ENCODE measurements at places on chromosomes 5 and 9.

- DNase-seq: no peak
These were observed 58.0 kb downstream of the GPR21 start for GRCh38 chr9:123091459-123091858.

DNA sequence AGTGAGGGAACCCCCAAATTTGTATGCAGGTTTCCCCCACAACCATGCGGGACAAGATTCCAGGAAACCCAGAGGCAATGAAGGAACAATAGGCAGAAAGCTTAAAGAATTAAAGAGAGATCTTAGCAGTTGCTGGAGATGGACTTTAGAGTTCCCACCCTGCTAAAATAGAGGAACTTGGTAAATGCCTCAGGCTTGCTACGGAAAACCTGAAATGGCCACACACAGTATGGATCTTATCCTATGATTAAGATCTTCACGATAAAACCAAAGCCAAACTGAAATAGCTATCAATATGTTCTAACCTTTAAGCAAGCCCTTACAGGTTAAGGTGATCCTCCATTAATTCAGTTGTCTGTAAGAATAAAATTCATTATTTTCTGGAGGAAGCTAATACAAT is 148.3 kb downstream of the RANBP17 start:
- no peak for DNase-seq

- DNase-seq: no peak
These were observed 876.4 kb downstream of the NR2F1-AS1 start for GRCh38 chr5:92704590-92704989.

GRCh38 chr5:67679184-67679841 is 482.7 kb upstream of the CD180 start:
- peak; percentile 49 for DNase-seq

DNA sequence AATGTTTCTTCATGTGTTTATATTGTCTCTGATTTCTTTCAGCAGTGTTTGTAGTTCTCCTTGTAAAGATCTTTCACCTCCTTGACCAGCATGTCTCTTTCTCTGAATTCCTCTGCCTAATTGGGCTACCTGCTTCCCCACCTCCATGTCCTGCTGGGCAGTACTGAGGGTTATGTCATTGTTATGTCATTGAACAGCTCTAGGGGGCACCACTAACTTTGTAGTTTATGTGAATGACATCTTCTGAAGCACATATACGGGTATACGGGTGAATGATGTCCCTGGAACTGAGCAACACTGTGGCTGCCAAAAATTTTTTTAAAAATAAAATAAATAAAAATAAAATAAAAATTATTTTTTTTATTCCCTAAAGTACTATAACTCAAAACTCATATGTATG is 16.9 kb upstream of the SNCAIP start:
- no peak for DNase-seq

DNA sequence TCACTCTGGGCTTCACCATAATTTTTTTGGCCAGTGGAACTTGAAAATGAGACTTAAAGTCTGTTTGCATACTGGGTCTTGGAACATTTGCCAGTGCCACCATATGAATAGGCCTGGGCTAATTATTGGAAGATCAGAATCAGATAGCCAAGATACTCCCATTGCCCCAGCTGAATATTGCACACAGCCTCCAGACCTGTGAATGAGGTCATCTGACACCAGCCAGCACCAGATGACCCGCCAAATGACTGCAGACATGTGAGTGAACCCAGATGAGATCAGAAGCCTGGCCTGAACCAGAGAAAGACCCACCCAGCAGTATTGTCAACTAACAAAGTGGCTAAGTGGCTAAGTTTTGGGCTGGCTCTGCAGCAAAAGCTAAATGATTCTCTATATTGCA is 220.5 kb upstream of the MPDZ start:
- DNase-seq: no peak

DNA sequence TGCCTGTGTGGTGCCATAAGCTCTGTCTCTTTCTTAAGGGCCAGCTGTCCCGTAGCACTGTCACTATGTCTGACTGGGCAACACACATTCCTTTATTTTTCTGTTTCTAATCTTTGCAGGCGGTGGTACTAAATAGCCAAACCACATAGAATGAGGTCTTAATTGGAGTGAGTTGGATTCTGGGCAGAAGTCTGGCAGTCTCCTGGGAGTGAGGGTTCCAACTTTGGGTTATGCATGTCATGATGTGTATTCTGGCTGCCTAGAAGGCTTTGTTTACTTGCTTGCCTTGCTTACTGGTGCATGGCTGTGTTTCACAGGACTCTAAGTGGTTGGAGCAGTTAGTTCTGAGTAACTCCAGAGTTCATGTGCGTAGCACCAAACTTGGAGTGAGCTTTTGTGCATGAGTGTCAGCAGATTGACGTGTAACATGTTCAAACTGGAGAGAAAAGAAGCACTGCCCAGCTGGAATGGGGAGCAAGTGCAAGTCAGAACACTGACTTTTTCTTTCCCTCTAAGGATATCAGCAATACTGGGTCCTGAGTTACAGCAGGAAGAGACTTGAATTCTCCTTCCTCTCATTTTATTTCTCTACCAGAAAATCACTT is 185.8 kb downstream of the PCSK1 start:
- DNase-seq: no peak

DNA sequence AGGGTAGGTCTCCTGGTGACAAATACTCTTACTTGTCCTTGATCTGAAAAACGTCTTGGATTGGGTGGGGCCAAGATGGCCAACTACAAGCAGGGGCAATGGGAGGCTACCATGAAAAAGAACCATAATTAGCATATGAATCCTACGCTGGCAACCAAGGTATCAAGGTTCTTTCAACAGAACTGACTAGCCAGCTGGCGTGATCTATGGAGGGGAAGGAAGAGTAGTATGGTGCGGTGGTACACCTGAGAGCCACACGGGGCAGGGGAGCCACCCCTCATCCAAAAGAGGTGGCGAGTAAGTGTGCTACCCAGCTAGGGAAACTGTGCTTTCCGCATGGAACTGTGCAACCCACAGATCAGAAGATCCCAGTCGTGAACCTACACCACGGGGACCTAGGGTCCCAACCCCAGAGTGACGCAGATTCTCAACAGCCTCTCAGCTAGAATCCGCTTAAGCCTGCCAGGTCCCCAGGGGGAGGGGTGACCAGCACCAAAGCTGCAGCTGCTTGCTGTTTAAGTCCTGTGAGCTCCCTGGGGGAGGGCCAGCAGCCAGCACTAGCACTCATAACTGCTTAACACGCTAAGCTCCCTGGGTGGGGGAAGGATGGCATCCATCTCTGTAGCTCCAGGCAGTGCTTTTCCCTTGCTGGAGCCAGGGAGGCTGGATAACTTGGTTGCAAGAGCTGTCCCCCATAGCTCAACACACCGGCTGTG is 334.8 kb downstream of the FBXL17 start:
- no peak for DNase-seq

DNA sequence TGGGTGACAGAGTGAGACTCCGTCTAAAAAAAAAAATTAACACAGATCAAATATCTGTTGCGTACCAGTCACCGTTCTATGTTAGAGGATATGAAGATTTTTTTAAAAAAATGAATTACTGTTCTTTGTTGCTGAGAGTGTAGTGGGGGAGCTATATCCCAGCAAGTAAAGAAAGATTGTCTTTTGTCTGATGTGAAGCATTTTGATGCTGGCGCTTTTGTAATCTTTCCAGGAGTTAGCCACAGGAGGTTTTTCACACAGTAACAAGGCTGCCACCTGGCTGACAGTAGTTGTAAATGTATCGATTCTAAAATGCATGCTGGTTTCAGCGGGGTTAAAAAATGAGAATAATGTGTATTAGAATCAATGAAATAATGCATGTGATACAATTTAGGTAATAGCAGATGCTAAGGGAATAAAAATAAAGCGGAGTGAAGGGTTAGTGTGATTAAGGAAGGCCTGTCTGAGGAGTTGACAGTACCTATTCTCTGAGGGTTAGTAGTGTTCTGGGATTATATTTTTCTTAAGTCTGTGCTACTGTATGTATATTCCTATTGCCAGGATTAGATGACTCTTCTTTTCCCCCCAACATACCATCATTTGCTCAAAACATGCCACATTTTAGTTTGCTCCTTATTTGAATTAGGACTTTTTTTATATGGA is 3.4 kb downstream of the LMNB1 start:
- DNase-seq: peak; percentile 41

DNA sequence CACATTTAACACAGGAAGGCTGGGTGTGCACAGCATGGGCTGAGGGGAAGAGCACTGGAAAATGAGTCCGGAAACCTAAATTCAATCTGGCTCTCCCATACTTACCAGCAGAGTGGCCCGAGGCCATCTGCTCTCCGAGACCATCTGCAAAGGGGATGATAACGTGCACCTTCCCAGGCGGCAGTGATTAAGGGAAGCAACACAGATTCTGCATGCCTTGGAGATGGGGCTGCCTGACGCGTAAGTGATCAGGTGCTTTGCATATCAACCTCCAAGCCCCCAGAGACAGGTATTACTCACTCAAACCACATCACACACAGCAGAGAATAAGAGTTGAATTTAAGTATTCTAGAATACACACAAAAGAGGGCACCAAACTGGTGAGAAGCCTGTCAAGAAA is 9.1 kb downstream of the EPB41L4B start:
- DNase-seq: no peak

GRCh38 chr5:9121597-9121996 is 424.3 kb downstream of the SEMA5A start:
- DNase-seq: no peak

DNA sequence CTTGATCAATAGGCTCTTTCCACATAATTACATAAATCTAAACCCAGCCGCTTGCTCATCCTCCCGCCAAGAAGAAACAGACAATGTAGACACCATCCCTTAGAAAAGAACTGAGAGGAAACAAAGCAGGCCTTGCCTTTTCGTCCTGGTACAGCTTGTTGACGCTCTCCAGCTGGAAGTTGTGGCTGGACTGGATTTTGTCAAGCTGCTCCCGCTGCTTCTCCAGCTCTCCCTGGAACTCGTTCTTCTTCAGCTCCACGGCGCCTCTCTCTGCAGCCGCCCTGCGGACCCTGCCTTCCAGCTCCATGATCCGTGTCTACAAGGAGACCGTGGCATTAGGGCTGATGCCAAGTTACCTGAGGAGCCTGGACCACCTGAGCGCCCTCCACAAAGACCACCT is 22.1 kb downstream of the GOLM1 start:
- no peak for DNase-seq
